ENCODE measurements at places on chromosomes 16 and 17.

DNA sequence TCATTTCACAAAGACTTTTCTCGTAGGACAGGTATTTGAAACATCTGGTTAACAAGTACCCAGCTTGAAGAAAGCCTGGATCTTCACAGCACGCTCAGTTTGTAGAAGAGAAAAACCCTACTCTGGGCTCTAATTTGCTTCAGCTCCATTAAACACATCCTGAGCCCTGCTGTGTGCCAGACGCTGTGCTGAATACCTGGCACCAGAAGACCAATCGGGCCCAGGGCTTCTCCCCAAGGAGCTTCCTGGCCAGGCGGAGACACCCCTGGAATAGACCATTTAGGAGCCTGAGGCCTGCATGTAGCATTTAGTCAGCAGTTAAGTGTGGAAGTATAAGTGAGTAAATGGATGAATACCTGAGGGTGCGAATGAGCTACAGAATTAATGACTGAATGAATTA lies 8.9 kb upstream of the ABAT start:
- DNase-seq = no peak

GRCh38 chr16:30551781-30552180 lies 6.4 kb downstream of the ZNF764 start:
- no peak for DNase-seq

- no peak for DNase-seq
These were observed 91.8 kb downstream of the FOXL1 start for GRCh38 chr16:86669937-86670749.

- DNase-seq = no peak
These were observed 49.5 kb downstream of the IRX6 start for GRCh38 chr16:55373489-55373832.

GRCh38 chr17:33028778-33029177 lies 37.1 kb downstream of the SPACA3 start:
- no peak for DNase-seq

DNA sequence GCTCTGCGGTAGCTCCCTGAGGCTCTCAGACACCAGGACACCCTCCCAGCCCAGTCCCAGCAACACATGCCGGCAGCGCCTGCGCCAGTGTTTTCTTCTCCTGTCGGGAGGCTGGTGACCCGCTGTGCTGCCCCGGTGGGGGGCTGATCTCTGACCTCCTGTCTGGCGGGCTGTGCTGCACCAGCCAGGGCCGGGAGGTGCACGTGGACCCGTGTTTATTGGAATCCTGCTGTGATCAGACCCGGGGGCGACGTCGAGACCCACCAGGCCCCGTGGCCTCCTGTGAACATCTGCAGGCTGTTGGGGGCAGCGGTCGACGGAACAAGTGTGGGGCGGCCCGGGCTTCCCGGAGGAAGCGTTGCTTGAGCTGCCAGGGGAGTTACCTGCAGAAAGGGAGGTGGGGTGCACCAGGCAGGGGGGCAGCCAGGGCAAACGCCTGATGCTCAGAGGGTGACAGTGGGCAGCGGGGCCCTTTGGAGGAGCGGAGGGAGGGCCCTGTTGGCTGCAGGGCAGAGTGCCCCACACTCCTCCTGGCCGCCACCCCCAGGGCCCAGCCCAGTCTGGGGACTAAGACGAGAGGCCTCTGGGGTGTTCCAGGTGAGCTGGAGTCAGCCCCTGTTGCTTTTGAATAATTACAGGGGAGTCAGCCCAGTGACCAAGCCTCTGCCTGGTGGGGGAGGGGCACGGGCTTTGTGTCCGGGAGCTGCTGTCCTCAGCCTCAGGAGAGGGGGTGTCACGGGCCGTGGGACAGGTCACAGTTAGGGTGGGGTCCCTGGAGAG lies 2.3 kb upstream of the SSTR5 start:
- no peak for DNase-seq

DNA sequence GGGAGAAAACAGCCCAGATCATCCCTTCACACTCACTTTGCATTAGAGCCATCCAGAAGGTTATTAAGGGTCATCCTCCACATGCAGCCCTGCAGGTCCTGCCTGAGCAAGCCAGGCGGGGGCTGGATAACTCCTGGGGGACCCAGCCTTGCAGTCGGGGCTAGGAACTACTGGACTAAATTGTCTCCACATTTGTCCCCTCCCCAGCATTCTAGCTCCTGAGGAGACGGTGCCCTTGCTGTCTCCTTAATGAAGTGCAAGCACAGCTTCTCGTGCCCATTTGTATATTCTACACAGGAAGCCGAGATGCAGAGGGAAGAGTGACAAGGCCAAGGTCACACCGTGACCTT lies 185.2 kb downstream of the C16orf95 start:
- no peak for DNase-seq

GRCh38 chr17:69764146-69764545 lies 310.9 kb upstream of the KCNJ16 start:
- no peak for DNase-seq

DNA sequence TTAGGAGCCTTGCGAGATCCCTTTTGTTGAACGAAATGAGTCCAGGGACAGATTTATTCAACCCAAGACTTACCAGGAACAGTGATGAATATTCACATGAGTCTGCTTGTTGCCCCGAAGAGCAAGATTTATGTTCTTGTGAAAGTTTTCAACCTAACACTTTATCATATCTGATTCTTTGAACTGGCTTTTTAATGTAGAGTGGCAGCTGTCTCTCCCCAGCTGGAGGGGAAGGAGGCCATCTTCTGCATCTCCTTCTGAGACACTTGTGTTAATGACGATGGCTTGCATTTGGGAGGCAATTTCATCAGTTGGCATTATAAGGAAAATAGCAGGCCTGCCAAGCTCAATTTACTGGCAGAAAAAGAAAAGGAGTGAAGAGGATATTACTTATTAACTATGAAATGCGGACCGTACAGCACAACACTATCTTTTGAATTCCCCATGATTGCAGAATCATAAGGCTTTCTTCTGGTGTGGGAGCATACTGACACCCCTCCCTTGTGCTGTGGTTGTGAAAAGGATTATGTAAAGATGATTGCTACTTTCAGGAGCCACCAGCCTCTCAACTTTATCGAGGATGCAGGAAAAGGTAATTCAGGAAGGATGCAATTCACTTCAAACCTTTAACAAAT lies 35.7 kb downstream of the SMARCE1 start:
- no peak for DNase-seq

DNA sequence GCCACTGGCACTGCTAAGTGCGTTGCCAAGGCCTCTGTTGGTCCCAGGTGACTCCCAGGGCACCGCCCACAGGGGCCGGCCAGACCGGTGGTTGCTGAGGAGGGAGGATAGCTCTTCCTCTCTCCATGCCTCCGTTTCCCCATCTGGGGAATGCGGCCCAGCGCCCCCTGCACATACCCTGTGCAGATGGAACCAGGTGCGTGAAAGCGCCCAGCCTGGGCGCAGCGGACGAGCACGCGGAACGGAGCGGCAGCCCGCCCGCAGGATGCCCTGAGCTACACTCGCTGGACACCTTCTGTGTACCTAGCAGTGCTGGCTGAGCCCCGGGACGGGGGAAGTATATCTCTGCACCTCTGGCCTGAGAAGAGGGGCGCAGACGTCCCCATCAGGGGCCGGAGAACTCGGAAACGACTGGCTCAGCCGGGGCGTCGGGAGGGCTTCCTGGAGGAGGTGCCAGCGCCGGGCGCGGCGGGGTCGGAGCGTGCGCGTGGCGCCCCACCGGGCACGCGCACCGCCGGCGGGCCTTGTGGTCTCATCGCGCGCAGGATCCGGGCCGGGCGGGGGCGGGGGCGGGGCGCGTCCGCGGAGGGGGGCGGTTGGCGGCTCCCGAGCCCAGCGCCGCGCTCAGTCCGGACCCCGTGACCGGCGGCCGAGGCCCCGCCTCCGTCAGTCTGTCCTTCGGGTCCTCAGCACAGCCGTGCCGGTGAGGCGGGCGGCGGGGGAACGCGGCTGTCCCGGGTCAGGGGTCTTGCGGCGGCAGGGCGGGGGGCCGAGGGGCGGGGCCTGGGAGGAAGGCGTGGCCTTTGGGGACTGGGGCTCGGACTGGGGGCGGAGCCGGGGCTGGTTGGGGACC lies at the start of the genes CCDC78 and HAGHL:
TSS of gene CCDC78 (minus strand) at position 6 of the 853 bp plus-strand sequence. CDS start 76 bp downstream, outside the sequence.
TSS of gene HAGHL (plus strand) at position 669 of the 853 bp plus-strand sequence. CDS start 404 bp downstream, outside the sequence.
- peak; percentile 78 for DNase-seq

GRCh38 chr17:8122924-8123694 lies 797 bp downstream of the HES7 start:
- DNase-seq = no peak

DNA sequence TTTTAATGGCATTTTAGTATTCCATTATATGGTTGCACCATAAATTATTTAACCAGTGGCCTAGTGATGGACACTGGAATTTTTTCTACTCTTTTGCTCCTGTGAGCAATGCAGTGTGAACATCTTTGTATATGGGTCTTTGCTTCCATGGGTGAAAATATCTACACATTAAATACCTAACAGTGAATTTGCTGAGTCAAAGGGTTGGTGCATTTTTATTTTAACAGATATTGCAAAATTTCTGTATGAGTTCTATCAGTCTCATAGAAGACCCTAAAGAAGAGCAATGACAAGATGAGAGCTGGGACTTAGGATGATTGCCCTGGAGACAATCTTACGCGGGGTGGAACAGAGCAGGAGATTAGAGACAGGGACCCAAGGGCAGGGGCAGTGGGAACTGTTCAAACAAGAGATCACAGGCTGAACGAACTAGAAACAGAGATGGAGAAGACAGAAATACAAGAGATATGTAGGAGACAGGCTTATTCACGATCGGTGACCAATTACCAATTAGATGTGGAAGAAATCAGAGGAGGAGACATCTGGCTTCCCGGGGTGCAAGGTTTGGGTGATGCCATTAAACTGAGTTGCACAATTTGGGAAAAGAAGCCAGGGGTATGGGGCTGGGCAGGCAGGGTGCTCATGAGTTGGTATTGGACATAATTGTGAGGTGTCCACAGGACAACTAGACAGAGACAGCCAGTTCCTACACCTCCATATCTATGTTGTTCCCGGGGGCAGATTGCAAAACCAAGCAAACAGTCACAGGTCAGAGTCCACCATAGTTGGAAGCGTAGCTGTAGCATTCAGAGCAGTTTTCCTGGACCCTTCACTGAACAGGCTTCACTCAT lies 39.9 kb upstream of the LONP2 start:
- no peak for DNase-seq

DNA sequence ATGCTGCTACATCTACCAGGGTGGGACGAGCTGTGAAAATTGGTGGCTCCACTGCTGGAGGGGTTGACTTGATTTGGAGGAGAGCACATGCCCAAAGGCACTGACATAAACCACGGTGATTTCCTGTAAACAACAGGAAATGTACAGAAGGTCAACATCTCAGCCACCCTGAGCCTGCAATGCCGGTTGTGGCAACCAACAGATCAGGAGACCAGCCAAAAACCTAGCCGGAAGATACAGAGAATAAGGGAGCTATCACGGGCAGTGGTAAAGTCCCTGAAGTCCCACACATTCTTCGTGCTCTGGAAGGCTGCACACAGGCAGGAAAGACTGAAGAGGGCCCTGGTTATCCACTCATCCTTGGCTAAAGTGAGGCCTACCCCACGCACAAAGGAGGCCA lies 56.2 kb downstream of the ADCY9 start:
- DNase-seq = no peak

GRCh38 chr16:74903120-74903519 lies 81.8 kb downstream of the WDR59 start:
- no peak for DNase-seq

DNA sequence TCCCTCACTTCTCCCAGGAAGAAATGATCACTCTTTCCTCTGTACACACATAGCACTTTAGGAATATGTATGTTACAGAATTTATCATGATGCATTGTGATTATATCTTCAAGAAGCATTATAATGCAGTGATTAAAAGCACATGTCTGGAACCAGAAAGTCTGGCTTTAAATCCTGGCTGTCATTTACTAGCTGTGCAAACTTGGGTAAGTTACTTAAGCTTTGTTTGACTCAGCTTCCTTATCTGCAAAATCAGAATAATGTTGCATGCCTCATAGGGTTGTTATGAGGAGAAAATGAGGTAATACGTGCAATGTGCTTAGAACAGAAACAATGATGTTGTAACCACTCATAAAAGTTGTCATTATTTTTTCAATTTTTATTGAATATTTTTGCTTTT lies 156.3 kb upstream of the ZKSCAN2 start:
- DNase-seq = no peak

GRCh38 chr17:71572343-71572742 lies 548.5 kb upstream of the SOX9 start:
- DNase-seq = no peak

DNA sequence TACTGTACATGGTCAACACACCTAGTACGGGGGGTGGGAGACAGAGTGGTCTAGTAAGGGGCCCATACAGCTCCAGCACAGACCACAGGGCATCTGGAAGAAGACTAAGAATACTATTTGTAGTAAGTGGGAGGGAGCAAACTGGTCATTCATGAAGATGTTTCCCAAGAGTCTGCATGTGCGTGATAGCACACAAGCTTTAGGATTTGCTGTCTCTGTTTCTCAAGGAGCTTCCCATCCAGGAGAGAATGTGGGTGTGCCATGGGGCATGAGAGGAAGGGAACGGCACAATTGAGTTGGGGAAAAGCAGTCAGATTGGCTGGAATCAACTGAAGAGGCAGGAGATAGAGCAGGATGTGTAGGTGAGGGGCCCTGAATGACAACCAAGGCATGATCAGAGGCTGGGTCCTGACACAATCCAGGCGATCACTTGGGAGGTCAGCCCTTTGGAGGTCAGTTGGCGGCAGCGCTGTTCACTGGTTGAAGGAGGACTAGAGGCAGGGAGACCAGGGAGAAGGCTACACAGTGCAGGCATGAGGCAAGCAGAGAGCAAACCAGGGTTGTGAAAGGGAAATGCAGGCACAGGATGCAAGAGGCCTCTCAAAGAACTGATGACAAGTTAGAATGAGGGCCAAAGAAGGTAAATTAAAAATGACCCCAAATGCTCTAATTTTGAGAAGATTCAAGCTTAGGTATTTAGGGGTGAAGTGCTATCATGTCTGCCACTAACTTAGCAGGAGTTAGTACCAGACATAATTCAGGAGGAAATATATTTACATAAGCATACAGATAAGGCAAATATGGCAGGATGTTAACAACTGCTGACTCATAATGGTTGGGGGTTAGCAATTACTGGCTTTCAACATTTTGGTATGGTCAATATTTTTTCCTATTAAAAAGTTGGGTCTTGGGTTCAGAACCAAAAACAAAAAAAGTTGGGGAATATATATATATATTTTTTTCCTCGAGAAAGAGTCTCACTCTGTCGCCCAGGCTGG lies 10.3 kb downstream of the UBE2O start:
- DNase-seq = no peak

DNA sequence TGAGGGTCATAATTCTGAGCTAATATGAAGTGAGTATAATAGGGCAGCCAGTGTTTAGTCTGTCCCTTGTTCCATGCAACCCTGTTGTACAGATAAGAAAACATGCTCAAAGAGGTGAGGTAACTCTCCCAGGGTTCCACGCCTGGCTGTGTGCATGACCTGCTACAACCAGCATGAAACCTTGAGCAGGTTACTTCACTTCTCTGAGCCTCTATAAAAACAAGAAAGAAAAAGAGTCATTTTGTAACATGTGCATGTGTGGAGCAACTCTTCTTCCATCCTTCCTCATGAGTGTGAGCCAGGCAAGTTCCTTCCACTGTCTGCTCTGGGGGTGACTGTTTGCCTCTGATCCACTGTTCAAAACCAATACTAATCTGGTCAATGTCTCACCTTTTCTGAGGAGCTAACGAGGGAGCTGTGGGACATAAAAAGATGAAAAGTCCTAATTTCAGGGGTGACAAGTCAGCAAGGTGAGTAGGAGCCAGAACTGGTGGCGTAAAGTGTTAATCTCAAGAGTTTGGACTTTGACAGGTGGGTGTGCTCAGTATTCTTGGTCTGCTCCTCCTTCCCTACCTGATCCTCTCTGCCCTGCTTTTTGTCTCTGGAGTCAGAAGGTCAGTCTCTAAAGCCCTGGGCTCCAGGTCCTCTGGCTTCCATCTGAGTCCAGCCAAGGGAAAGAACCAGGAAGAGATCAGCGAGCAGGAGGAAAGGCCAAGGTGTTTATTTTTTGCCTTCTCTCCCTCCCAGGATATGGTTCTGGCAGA lies 21.5 kb downstream of the GFOD2 start:
- no peak for DNase-seq

- DNase-seq = no peak
These were observed 40.7 kb downstream of the CUEDC1 start for GRCh38 chr17:57914273-57915142.
